Activated CD4-positive, alpha-beta T cell treated with anti-CD3 and anti-CD28 coated beads, Interleukin-2, amount 10 ng/mL, durations not matched to agents 7 days and 5 days (primary cell): ENCODE measurements at places on chromosomes 4 and X. TPM values are rescaled to one million over a fixed set of nuclear protein-coding genes. Genes with fewer than 3 reads are reported as not detected.

The RASSF6 gene
- total RNA-seq: not detected

The KDR gene
- not detected for total RNA-seq

The STPG2 gene
- total RNA-seq: not detected

The TMEM271 gene
- not detected for total RNA-seq

The CFAP47 gene
- total RNA-seq: not detected

The SHROOM2 gene
- not detected for total RNA-seq

The CT55 gene
- total RNA-seq: not detected

The AFP gene
- not detected for total RNA-seq

The HPSE gene
- 24.6 TPM for total RNA-seq

The ZNF711 gene
- 0.42 TPM for total RNA-seq
